ENCODE measurements at places on chromosomes 11 and 22.

GRCh38 chr11:118443590-118444218 lies 7.4 kb downstream of the KMT2A start:
- DNase-seq = no peak

- DNase-seq = no peak
Measured at GRCh38 chr22:30043161-30043560, 37.1 kb upstream of the HORMAD2 start.

DNA sequence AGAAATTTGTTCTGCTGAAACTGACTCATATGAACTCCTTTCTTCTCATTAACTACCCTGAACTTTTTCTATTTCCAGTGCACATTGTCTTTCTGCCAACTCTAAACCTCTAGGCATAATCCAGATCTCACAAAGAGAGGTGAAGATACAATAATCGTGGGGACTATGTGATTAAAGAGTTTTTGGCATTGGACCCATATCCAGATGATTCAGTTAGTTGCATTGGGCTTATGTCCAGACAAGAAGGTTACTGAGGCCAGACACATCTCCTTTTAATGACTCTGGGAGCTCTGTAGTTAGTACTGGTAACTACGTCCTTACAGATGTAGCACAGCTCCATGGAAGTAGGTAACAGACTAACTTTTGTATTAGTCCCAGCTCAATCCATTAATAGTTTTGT lies 273.0 kb downstream of the CASP12 start:
- no peak for DNase-seq

GRCh38 chr11:27916541-27917100 lies 191.3 kb downstream of the KIF18A start:
- DNase-seq = no peak

DNA sequence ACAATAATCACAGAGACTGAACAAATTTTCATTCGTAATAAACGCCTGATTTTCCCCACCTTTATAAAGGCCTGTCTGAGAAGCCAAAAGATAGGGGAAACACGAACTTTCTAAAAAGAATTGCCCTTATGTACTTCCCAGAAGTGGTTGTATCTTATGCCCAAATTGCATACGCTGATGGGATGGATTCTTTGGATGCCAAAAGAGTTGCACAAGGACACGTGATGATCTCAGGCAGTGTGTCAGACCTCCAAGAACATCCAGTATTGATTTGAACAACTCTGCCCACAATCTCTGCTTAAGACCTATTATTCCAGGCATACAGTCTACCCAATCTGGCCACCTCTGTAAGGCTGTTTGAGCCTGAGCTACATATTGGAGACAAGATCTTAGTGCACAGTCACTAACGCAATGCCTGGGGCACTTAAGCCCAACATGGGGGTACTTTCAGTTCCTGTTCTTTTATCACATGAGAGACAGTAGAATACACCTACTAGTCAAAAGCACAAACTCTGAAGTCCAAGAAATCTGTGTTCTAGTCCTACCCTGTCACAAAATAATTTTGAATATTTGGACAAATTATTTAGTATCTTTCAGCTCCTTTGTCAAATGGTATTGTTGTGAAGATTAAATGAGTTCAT lies 38.9 kb downstream of the OR10A6 start:
- DNase-seq = no peak

DNA sequence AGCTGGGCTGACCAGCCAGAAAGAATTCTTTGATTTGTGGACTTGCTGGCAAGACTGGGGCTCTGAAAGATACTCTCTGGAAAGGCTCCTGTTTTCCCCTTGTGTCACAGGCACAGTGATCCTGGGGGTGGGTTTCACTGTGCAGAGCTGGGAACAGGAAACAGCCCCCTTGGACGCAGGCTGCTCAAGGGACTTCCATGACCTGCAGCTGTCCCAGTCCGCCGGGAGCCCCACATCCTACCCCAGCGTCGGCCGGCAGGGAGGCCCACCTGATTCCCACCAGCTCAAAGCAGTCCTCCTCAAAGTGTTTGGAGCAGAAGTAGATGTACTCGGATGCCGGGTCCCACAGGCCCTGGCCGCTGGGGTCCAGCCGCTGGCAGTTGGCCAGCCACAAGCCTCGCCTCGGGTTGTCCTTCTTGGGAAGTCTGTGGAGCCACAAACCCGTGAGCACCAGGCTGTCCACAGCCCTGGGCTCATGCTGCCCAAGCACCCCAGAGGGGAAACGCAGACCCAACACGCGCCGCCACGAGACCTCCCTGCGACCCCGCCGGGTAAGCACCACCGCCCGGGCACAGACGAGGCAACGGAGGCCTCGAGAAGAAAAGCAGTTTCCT lies 824 bp downstream of the THAP7 start:
- DNase-seq = no peak

DNA sequence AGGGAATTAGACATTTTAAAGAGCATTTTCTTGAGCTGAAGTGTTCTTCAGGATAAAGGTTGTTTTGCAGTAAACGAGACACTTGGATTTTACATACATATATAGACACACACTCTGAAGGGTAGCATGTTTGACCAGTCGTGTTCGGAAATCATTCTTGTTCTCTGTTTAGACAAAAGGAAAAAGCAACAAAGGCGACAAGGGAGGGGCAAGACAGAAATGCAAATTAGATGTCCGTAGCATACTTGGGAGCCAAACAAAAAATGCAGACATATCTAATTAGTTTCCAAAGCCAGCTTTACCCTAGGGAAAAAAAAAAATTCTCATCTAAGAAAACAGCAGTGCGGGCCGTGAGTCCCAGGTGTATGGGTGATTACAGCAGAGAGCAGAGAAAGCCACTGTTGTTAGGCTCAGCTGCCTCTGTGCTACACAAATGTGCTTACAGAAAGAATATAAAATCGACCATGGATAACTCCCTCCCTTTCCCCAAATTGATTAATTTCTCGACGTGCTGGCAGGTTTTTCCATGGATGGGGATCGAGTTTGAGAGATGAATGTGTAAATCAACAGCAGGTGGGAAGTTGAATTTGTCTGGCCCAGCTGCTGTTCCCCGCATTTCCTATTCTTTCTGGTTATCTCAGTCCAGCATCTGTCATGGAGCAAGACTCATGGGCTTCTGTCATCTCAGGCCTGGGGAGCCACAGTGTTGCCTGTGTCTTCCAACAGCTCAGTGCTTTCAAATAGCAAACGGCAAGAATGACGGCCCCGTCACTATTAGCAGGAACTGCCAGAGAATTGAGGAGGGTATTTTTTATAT lies 176.5 kb upstream of the TTC12 start:
- DNase-seq = no peak

DNA sequence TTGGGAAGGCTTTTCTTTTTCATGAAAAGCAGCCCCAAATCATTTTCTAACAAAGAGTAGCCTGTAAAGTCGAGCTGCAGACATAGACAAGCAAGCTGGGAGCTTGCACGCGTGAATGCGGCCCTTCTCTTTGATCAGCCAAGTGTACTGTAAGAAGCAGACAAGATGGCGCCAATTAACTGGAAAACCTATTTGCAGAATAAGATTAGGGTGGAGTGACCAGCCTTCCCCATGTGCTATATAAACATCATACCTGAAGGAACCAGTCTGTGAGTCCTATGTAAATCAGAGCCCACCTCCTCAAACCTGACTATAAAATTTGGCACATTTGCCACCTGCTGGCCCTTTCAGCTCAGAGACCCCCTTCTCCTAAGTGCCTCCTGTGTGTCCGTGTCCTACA lies 982.7 kb downstream of the OPCML start:
- DNase-seq = no peak

DNA sequence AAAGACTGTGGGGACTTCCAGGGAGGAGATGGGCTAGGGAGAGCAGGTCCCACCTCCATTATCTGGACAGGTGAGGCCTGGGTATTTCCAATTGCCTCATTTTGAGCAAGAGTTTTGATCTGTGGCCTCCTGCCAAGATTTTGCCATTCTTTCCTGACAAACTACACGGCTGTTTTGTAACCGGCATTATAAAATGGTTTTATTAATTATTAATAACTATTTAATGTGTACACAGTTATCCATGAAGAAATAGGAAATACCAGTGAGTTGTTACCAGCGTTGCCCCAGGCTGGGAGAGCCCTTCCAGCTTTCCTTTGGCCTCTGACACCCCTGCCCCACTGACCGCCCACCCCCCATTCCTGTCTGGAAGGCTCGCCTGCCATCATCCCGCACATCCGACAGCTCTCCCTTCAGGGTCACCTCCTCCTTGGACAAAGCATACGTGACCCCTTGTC lies 14.9 kb upstream of the SEC14L3 start:
- DNase-seq = no peak

DNA sequence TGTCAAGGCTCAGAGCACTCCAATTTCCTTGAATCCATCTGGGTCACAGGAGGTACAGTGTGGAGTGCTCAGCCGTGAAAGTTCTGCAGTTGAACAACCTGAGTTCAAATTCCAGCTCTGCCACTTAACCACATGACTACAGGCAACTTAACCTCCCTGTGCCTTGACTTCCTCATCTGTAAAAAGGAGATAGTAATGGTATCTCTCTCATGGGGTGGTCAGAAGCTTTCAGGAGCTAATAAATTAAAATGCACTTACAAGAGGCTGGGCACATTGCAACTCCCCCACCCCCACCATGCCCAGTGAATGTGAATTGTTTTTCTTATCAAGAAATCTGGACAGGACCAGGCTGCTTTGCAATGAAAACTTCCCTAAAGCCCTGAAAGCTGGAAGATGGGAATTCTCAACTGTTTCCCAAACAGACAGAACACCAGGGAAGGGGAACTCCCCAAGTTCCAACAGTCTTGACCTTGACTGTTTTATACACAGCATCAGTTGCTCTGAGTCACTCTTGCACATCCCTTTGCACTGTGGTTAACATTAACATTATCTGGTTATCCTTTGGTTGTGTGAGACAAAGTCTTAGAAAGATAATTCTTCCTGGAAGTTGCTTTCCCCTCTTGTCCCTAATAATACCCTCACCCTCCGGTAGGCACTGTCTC lies 137.0 kb downstream of the SLC1A2 start:
- no peak for DNase-seq

GRCh38 chr11:62186195-62186594 lies 3.8 kb upstream of the SCGB1D1 start:
- no peak for DNase-seq

DNA sequence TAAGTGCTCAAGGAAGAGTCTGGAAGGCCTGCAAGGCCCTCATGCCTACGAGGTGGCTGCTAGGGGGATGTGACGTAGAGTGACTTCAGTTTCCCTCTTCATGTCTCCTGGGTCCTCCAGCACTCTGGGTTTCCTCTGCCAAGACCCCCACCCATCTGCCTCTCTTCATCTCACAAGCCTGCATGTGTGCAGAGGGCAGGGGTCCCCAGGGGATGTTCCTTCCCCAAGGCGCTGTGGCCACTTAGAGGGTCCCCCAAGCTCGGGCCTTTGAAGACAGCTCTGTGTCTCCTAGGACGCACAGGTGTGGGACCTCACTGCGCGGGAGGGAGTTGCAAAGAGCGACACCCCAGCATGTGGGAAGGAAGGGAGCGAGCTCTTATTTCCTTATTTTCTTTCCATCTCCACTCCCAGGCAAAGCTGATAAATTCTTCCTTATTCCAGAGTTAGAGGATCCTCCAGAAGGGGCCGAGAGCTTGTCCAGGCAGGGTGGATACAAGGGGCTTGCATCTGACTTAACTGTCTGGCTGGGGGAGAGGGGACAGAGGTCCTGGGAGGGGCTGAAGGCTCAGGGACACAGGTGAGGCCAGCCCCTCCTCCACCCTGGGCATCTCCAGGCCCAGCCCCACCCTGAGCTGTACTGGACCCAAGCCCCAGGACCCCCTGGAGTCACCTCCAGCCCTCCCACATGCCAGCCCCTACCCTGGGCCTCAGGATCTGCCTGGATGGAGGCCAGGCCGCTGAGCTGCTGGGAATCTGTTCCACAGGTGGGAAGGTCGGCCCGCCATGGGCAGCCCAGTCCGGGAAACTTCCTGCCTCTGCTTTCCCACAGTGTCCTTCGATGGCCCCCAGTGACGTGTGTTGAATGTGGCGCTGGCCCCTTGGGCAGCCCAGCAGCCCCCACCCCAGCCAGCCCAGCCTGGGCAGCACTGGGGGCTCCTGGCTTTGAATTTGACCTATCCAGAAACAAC lies 59.7 kb upstream of the KCNQ1OT1 start:
- DNase-seq = no peak

DNA sequence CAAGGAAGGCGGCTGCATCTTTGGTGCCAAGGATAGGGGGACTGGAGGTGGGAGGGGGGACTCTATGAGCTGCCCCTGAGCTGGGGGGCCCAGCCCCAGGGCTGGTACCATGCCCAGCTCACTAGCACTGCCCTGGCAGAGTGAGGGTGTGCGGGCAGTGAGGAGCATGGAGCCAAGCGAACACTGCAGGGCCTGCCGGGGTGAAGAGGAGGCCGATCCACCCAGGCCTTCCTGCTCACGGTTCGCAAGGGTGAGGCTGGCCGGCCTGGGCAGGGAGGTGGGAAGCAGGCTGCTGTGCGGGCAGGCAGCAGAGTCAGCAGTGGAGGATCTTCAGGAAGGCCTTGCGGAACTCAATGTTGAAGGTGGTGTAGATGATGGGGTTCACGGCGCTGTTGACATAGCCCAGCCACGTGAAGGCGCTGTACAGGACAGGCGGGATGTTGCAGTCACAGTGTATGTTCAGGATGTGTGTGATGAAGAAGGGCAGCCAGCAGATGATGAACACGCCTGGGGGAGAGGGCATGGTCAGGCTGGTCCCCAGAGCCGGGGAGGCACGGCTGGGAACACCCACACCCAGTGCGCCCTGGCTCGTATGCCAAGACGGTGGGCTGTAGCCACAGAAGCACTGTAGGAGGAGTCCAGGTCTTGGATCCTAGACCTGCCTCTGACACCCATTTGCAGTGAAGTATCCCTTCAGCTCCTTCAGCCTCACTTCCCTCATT lies 23.0 kb downstream of the ANKK1 start:
- DNase-seq = no peak

GRCh38 chr11:135033540-135033939 lies 621.5 kb upstream of the B3GAT1 start:
- DNase-seq = no peak

DNA sequence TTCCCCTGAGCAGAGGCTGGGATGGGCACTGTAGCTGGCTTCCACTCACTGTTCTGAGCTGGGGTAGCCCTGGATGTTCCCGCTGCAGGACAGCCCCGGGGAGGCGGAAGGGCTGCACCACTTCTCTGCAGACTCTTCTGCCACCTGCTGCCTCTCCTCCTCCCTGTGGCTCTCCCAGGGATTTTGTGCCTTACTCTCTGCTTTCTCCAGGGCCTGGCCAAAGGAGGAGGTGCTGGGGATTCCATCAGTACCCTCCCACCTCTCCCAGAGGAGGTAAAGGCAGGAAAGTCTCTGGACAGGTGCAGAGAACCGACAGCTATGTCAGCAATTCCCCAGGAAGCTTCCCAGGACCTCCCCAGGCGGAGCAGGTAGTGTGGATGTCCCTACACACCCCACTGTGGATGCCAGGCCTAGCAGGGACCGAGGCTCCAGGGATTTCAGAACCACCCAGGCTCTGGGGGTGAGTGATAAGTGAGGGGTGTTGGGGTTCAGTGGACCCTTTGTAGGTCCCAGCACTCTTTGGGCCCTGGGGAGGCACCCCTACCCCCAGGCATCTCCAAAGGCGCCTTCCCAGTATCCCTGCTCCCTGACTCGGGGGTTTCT lies 11.3 kb downstream of the DUSP8 start:
- DNase-seq = no peak

GRCh38 chr11:28393348-28393747 lies 285.2 kb downstream of the METTL15 start:
- DNase-seq = no peak
